Left forelimb (tissue), 1 donor: ENCODE measurements at places on chromosomes 5 and 9.

GRCh38 chr5:91938441-91938840 is 555.3 kb upstream of the ARRDC3 start:
- no peak for DNase-seq

- no peak for DNase-seq
Observed at GRCh38 chr9:37602817-37603216, 10.4 kb upstream of the TOMM5 start.

GRCh38 chr9:116378873-116379272 is 225.3 kb downstream of the PAPPA start:
- DNase-seq: no peak

GRCh38 chr9:33297432-33297831 is 7.1 kb downstream of the NFX1 start:
- no peak for DNase-seq

DNA sequence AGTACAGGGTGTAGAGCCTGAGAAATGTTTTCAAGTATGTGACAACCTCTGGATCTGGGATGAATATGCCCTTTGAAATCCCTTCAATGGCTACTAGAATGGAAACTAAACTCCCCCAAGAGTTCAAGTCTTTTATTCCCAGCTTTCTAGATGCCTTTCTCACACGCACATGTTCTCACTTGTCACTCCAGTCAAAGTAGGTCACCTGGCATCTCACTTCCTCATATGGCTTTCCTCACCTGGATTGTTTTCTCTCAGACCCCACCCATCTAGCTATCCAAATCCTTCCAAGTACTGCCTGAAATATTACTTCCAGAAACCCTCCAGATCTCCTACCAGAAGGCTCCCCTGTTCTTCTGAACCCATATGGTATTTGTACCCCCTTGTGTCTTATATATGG is 615.4 kb upstream of the KLF4 start:
- DNase-seq: no peak
